ENCODE measurements at places on chromosomes 7 and 10. TPM values are rescaled to one million over a fixed set of nuclear protein-coding genes. Genes with fewer than 3 reads are reported as not detected.

- no peak for DNase-seq
Measured at GRCh38 chr10:11007476-11008020, 10.1 kb upstream of the CELF2 start.

GRCh38 chr10:34726862-34727261 is 88.2 kb downstream of the PARD3 start:
- no peak for DNase-seq

DNA sequence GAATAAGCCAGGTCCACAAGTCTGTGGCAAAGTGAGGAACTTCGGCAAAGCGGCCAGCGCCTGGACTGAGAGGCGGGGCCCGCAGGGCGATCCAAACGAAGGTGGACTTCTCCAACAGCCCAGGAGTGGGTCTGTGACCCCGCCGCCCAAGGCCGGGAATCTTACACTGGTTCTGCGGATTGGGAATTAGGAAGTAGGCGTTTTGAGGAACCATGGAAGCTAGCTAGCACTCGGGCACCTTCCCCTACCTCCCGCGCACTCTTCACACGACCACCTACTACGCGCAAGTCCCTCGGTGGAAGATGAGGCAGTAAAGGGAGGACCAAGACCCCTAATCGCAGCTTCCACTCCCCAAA is 570 bp upstream of the ARF5 start:
- no peak for DNase-seq

GRCh38 chr10:127347202-127347959 is 151.0 kb upstream of the INSYN2A start:
- DNase-seq, result no peak

DNA sequence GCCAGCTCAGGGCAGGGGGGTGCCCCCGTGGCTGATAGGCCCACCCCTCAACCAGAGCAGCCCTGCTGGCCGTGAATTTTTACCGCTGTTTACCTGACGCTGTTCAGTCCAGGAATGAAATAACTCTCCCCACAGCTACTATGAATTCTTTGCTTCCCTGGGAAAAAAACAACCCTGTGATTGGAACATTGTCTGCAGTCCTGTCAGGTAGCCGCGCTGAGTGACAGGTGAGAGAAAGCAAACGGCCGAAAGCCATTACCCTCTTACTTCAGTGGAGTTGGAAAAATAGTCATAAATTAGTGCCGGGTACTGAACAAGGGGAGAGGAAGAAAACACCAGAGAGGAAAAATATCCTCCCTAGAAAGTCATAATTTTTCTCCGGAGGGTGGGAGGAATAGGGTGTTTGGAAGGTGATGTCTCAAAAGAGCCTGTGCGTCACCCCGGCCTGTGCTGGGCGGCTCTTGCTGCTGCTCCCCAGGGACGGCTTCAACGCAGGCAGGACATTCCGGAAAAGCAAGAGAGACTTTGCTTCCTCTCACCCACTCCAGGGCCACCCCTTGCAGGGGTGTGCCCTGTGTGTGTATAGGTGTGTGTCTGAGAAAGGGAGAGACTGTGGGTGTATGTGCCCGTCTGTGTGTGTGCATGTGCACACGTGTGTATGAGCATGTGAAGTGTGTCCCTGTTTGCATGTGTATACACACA is 69.0 kb downstream of the CDH23 start:
- DNase-seq, result no peak

Gene CAMK2B
- total RNA-seq, result not detected

Gene ANXA8L1
- total RNA-seq, result not detected
